ENCODE measurements at places on chromosomes 6 and 20. TPM values are rescaled to one million over a fixed set of nuclear protein-coding genes. Genes with fewer than 3 reads are reported as not detected.
A peak's percentile ranks its signal among the peaks of the same experiment; 100 is the strongest.

DNA sequence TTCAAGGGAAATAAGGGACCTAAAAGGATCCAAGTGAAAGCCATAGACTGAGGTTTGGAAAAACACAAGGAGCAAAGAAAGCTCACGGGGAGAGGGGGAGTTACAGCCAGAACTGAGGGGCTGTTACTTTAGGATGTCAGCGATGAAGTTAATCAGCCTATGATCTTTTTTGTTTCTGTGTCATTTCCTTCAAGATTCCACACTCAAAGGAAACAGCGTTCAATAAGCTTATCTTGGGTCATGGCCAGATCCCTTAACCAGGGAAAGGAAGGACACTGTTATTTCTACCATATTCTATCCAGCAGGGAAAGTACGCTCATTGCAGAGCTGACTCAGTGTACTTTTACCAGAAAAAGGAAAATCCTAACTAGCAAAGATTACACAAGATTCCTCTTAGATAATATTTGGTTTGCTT, 132.8 kb downstream of the PFDN4 start:
- no peak for DNase-seq
- H3K27ac ChIP-seq, result no peak overlapping the region
- H3K36me3 ChIP-seq, result no peaks in the 10 kb centered on the region
- H3K4me1 ChIP-seq, result peaks cover 8% of the 10 kb centered on the region
- no peak overlapping the region for H3K4me3 ChIP-seq
- H3K27me3 ChIP-seq, result peaks cover 2% of the 10 kb centered on the region

- peaks cover 3% of the 10 kb centered on the region for H3K27me3 ChIP-seq
- peak overlapping the region; percentile 88 for H3K4me3 ChIP-seq
- H3K4me1 ChIP-seq, result peaks cover 7% of the 10 kb centered on the region
These were observed 687 bp downstream of the SLC35A1 start for GRCh38 chr6:87473419-87473903.

DNA sequence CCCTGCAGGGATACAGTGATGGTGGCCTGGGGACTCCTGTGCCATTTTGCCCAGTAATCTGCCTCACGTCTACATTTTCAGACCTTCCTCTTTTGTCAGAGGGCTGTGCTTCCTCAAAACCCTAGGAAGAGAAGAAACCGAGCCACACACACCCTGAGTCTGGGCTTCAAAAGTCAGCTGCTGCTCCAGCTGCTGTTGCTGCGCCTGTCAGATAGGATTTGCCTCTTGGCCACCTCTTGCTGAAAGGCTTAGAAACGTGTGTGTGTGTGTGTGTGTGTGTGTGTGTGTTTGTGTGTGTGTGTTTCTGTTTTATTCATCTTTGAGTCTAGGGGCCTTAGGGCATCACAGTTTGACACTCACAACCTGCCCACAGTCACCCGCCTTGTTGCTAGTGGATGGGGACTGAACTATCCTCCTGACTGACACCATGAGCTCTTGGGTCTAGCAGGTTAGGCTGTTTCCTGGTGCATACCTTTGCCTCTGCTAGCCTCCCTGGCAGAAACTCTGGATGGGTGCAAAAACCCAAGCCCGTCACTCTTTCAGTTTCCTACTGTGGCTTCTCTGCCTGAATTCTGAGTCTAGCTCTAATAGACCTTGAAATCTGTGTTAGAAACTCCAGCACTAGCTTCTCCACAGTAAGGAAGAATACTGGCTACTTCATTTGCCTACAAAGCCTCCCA, 94.9 kb upstream of the CEP85L start:
- peaks cover 14% of the 10 kb centered on the region for H3K4me1 ChIP-seq
- no peak overlapping the region for H3K4me3 ChIP-seq
- no peak for DNase-seq
- H3K27ac ChIP-seq, result no peak overlapping the region
- no peaks in the 10 kb centered on the region for H3K36me3 ChIP-seq
- H3K27me3 ChIP-seq, result no peaks in the 10 kb centered on the region

DNA sequence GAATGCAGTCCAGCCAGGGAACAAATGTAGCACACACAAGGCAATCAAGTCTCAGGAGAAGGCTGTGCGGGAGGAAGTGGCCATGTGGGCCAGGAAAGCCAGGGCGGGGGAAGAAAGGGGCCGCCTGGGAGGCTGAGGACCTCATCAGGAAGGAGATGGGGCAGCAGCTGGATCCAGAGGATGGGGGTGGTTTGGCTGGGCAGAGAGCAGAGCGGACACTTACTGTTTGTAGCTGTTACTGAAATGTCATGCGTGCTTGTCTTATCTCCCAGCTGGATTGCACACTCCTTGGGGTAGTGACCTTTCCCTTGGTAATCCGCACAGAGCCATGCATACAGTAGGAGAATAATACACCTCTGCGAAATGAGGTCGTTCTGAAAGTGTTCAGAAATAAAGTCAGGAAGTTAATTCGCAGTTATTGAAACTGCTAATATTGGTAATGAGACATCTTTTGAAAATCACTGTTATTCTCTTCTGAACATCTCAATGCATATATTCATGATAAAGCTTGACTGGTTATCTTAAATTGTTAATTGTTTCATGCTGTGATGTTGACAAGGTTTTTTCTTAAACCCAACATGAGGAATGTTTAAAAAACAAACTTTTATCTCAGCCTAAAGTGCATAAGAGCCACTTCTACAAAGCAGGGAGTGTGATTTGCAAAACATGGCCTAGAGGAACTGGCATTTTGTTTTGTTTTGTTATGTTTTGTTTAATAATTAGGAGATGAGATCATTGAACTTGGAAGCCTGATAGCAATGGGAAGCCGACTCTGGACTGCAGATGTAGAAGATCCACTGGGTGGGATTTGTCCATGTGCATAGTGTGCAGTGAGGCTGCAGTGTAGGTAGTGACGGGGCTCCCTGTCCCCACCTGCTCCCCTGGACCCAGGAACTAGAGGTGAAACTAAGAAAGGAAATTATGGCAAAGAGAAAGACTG, 18.0 kb upstream of the MAP3K4 start:
- H3K27me3 ChIP-seq, result peaks cover 10% of the 10 kb centered on the region
- no peaks in the 10 kb centered on the region for H3K4me1 ChIP-seq
- H3K4me3 ChIP-seq, result no peak overlapping the region
- no peak overlapping the region for H3K27ac ChIP-seq

HLA-DRB1 gene
- 27.2 TPM for total RNA-seq

Data from activated T-helper 2 cell treated with anti-CD3 and anti-CD28 coated beads, Interferon-gamma antibody, Interleukin-2, Interleukin-4, amounts not matched to agents 10 μg/mL and 5 μg/mL and 100 μg/mL, durations not matched to agents 14 hours and 24 hours and 36 hours (primary cell).